ENCODE measurements at places on chromosomes 1 and 21.

DNA sequence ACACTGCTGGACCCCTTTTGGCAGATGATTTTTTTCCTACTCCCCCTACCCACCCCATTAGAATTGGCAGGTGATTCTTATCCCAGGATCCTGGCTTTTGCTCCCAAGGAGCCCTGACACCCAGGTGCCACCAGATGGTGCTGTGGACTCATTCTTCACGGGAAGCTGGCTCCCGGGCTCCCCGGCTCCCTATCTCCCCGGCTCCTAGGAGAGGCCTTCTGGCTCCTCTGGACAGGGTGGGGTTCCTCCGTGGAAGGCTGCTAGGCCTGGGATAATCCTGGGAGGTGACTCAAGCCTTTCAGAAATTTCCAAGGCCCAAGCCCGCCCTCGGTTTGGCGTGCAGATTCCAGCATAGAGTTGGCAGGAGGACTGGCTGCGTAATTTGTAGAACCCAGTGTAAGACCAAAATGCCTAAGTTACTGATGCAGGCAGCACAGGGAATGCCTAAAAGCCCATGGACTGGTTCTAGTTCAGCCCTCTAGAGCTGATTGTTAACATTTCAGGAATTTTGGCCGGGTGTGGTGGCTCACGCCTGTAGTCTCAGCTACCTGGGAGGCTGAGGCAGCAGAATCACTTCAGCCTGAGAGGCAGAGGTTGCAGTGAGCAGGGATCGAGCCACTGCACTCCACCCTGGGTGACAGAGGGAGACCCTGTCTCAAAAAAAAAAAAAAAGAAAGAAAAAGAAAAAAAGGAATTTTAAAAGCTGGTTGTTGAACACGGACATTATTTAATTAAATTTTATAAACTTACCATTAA is 6.8 kb upstream of the BSDC1 start:
- no peak overlapping the region for H3K4me3 ChIP-seq
- DNase-seq = peak; percentile 90
- H3K27me3 ChIP-seq = no peaks in the 10 kb centered on the region
- H3K27ac ChIP-seq = no peak overlapping the region
- peaks cover 6% of the 10 kb centered on the region for H3K4me1 ChIP-seq
- H3K36me3 ChIP-seq = no peaks in the 10 kb centered on the region

DNA sequence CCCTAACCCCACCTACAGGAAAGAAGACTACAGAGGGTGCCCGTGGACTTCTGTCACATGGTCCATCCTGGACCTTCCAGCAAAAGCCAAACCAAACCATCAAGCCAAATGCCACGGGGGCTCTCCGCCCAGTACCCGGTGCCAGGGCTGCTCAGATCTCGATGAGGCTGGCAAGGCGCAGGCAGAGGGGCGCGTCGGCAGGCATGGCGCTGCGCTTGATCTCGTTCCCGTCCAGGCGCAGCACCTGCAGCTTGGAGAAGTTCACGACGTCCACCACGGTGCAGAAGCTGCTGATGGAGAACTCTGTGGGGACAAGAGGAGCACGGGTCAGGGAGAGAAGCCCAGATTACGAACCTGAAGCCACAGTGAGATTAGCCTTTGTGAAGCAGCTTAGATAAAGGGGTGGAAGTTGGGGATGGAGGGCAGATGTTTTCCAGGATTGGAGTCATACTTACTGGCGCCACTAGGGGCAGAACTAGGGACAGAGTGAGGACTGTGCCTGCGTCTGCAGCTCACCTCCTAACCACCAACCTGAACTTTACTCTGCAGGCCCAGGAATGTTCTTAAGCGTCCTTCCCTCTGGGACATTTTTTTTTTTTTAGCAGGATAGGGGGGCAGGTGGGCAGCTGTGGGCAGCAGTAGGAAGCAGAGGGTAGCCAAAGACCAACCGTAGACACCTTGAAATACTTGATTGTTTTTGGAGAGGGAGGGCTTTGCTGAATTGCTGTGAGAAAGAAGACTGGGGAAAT is 8.6 kb downstream of the FMOD start:
- no peaks in the 10 kb centered on the region for H3K27me3 ChIP-seq
- DNase-seq = peak; percentile 53
- no peak overlapping the region for H3K4me3 ChIP-seq
- no peaks in the 10 kb centered on the region for H3K4me1 ChIP-seq

- no peak for DNase-seq
- no peaks in the 10 kb centered on the region for H3K4me1 ChIP-seq
- H3K4me3 ChIP-seq = no peak overlapping the region
Observed at GRCh38 chr1:55789466-55789865, 574.3 kb upstream of the USP24 start.

DNA sequence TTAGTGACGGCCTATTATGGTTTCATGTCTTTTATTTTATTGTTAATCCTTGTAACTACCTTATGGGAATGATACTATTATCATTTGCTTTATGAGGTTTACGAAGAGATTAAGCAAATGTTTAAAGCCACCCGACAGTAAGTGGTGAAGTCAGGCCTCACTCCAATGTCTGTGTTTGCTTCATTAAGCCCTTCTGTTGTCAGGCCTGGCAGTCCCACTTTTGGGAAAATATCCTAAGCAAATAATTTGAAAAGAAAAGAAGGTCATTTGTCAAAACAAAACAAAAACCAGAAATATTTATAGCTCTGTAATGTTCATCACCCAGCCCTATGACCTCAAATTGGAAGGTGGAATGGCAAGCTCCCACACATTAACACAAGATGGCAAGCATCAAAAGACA is 40.7 kb upstream of the USP24 start:
- H3K4me1 ChIP-seq = no peaks in the 10 kb centered on the region
- H3K4me3 ChIP-seq = no peak overlapping the region
- no peaks in the 10 kb centered on the region for H3K36me3 ChIP-seq
- peak overlapping the region; percentile 69 for H3K27ac ChIP-seq
- no peaks in the 10 kb centered on the region for H3K27me3 ChIP-seq

- H3K36me3 ChIP-seq = no peaks in the 10 kb centered on the region
- no peak overlapping the region for H3K27ac ChIP-seq
- H3K4me3 ChIP-seq = no peak overlapping the region
- DNase-seq = peak; percentile 87
Observed at GRCh38 chr1:153880962-153881361, 41.8 kb downstream of the GATAD2B start.

GRCh38 chr1:153539395-153540093 is 1.2 kb downstream of the S100A5 start:
- no peak for DNase-seq
- no peaks in the 10 kb centered on the region for H3K36me3 ChIP-seq
- peak overlapping the region; percentile 7 for H3K27ac ChIP-seq

DNA sequence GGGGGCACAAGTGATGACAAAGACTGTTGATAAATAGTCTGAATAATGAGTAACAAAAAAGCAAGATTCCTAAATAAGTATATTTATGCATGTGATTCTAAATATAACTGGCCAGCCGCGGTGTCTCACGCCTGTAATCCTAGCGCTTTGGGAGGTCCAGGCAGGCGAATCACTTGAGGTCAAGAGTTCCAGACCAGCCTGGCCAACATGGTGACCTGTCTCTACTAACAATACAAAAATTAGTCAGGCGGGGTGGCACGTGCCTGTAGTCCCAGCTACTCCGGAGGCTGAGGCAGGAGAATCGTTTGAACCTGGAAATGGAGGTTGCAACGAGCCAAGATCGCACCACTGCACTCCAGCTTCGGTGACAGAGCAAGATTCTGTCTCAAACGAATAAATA is 161.5 kb downstream of the TOMM20 start:
- no peaks in the 10 kb centered on the region for H3K36me3 ChIP-seq
- no peaks in the 10 kb centered on the region for H3K27me3 ChIP-seq
- DNase-seq = peak; percentile 13
- no peak overlapping the region for H3K27ac ChIP-seq
- H3K4me3 ChIP-seq = no peak overlapping the region
- peaks cover 22% of the 10 kb centered on the region for H3K4me1 ChIP-seq

DNA sequence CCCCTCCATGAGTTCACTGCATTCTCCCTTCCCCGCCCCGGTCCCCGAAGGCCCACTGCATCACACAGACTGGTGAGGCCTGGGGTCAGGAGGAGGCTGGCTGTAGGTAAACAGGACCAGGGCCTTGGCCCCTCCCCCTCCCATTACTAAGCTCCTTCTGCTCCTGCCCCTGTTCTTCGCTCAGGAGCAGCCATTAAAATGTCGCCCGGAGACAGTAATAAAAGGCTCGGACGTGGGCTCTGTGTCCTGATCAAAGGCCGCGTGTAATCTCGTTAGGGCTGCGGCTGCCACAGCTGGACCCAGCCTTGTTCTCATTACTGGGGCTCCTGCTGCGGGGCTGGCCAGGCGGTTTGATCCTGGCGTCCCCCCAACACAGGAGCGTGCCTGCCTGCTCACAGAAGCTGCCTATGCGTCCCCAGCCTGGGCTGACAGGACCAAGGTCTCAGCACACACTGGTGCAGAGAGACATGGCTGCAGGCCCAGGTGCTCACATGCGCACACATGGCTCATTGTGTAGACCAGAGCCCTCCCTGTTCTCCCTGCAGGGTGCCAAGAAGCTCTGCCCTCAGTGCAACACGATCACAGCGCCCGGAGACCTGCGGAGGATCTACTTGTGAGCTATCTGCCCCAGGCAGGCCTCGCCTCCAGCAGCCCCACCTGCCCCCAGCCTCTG is 24.0 kb downstream of the TMEM53 start:
- DNase-seq = no peak
- H3K36me3 ChIP-seq = peaks cover 64% of the 10 kb centered on the region
- peaks cover 49% of the 10 kb centered on the region for H3K4me1 ChIP-seq
- no peaks in the 10 kb centered on the region for H3K27me3 ChIP-seq
- H3K27ac ChIP-seq = peak overlapping the region; percentile 80
- no peak overlapping the region for H3K4me3 ChIP-seq

DNA sequence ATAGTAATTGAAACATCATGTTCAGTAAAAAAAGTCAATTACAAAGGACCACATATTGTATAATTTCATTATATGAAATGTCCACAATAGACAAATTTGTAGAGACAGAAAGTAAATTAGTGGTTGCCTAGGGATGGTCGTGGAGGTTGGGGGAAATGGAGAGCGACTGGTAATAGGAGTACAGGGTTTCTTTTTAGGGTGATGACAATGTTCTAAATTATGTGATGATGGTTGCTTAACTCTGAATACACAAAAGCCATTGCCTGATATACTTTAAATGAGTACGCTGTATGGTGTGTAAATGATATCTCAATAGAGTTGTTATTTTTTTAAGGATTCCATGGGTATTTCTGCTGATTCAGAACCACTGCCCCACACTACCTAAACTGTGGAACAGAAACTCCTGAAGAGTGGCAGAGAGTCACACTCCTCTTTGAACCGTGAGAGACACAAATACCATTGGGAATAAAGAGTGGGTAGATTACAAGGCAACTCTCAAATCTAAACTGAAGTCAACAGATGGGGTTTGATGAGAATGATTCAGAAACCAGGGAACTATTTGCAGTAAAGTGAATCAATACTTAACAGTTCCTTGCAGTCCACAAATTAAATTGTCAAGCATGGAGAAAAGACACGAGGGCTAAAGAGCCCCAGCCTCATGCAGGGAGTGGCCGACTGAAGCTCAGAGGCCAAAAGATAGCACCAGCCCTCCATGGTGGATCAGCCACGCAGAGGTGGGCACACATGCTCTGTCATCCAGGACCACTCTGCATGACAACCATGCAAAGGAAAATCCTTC is 118.0 kb downstream of the CAPN8 start:
- H3K4me3 ChIP-seq = no peak overlapping the region
- H3K27me3 ChIP-seq = no peaks in the 10 kb centered on the region
- DNase-seq = no peak
- H3K4me1 ChIP-seq = no peaks in the 10 kb centered on the region
- H3K27ac ChIP-seq = no peak overlapping the region

DNA sequence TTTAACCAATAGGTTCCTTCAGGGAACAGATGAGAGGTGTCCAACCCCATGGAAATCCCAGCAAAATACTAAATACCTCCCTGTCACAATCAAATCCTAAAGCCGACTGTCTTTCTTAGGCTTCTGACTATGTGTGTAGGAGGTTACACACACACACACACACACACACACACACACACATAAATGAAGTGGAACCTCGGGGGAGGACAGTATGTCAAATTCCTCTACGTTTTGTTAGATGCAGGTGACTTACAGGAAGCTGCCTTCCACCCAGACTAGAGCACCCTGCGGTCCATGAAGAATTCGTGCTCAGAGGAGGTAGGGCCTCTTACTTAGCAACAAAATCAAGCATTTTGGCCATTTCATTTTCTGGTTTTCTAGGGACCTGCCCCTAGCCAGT is 16.4 kb downstream of the RSPH1 start:
- DNase-seq = no peak
- no peak overlapping the region for H3K4me3 ChIP-seq
- H3K36me3 ChIP-seq = no peaks in the 10 kb centered on the region
- H3K27me3 ChIP-seq = no peaks in the 10 kb centered on the region

DNA sequence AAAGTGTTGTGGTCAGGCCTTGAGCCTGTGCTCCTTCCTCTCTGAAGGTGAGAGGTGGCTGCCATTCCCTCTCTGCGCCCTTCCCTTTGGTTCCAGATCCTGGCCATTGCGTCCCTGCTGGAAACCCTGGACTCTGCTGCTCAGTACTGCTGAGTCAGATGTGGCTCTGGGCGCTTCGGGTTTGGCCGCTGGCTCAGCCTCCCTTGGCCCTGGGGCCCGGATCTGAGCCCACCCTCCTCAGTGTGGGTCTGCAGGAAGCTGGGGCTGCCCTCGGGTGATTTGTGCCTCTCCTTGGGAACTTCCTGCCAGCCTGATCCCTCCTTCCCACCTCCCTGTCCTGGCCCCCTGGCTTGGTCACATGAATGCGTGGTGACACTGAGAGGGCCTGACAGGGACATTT is 32.2 kb downstream of the QSOX1 start:
- H3K27me3 ChIP-seq = no peaks in the 10 kb centered on the region
- no peaks in the 10 kb centered on the region for H3K4me1 ChIP-seq
- H3K4me3 ChIP-seq = no peak overlapping the region
- peaks cover 74% of the 10 kb centered on the region for H3K36me3 ChIP-seq
- DNase-seq = no peak

- H3K27me3 ChIP-seq = no peaks in the 10 kb centered on the region
- DNase-seq = no peak
- H3K27ac ChIP-seq = no peak overlapping the region
- H3K4me3 ChIP-seq = no peak overlapping the region
Observed at GRCh38 chr1:118983558-118984041, 4.5 kb downstream of the TBX15 start.

- H3K4me1 ChIP-seq = peaks cover 21% of the 10 kb centered on the region
- peak; percentile 95 for DNase-seq
- H3K36me3 ChIP-seq = peaks cover 4% of the 10 kb centered on the region
- peak overlapping the region; percentile 53 for H3K4me3 ChIP-seq
- no peaks in the 10 kb centered on the region for H3K27me3 ChIP-seq
Observed at GRCh38 chr1:15885701-15886610, 38.4 kb downstream of the SPEN start.
